Dorsolateral prefrontal cortex (tissue), 122 donors: ENCODE measurements at places on chromosomes 16 and 17.

DNA sequence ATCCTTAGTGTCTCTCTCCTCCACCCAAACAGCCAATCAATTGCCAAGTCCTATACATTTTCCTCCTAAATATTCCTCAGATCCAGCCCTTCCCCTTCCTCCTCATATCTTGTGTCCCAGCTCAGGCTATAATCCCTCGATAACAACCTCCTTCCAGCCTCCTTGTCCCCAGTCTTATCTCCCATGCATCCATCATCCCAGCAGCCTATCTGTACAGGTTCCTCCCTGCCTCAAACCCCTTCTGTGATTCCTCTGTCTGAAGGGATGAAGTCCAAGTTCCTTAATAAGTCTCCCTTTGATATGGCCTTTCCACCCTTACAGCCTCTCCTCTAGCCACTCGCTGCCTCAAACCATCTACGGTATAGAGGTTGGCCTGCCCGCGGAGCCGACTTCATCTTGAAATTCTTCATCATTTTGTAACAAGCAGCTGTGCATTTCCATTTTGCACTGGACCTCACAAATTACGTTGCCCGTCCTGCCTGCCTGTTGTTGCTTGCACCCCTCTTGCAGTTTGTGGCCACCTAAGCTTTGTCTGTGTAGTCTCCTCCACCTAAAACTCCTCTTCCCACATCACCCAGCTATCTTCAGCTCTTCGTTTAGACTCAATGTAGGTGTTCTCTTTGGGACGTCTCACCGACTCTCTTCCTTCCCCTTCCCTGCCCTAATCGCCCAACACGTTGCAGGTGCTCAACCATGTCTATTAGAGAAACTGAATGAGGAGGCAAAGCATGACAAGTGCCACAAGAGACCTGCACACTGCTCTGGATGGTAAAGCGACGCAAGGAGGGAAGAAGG, 786 bp upstream of the CDK5RAP3 start:
- no peak for DNase-seq

- DNase-seq: peak; percentile 53
Measured at GRCh38 chr17:45747911-45748310, 36.2 kb upstream of the CRHR1 start.

DNA sequence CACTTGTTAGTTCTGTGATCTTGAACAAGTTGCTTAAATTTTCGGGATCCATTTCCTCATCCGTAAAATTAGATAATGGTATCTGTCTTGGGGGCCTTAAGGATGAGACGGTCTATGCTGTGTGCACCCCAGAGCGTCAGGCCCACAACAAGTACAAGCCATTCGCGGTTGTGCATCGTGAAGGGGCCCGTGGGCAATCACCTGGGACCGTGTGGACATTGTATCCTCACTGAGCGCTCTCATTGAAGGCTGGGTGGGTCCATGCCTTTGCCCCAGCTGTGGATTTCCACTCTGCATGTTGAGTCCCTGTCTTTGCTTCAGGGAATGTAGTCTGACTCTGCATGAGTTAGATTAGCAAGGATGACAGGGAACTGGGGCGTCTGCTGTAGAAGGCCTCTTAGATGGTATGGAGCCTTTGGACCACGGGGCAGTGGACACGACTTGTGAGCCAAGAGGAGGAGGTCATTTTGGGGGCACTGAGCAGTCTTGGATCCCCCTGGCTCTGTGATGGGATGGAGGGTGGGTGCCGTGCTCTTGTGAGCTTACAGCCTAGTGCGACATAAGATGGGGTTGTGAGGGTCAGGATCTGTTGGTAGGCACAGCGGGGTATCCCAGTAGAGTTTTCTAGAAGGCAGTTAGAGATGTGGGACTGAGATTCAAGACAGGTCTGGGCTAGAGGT, 89.5 kb downstream of the SNX29 start:
- no peak for DNase-seq

GRCh38 chr17:4986403-4986802, 1.1 kb downstream of the CAMTA2 start:
- DNase-seq: no peak

GRCh38 chr16:32116080-32116479, 137.0 kb upstream of the TP53TG3D start:
- no peak for DNase-seq

- DNase-seq: no peak
Measured at GRCh38 chr16:73872856-73873255, 423.8 kb upstream of the PSMD7 start.

DNA sequence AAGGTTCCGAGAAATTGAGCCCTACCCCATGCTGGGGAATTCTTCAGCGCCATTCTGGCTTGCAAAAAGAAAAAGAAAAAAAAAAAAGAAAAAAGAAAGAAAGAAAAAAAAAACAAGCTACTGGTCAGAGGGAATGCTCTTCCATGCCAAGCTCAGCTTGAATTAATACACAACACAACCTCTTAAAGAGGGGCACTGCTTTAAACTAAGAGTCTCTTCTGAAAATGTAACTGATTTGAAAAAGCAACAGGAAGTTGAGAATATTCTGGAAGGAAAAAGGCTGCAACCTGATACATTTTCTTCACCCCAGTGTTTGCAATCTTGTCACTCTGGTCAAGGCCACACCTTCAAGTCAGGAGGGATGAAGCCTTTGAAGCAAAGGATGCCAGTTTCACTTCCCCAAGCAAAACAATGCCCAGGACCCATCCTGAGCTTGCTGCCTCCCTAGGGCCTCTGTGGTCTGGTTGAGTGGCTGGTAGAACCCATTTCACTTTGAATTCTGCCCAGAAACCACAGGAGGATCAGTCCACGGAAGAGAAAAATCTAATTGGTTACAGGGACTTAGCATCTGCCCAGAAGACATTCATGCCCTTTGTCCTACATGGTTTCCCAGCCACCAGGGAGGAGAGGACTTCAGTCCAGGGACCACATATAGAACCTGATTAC, 389.7 kb downstream of the SOX9 start:
- DNase-seq: no peak

DNA sequence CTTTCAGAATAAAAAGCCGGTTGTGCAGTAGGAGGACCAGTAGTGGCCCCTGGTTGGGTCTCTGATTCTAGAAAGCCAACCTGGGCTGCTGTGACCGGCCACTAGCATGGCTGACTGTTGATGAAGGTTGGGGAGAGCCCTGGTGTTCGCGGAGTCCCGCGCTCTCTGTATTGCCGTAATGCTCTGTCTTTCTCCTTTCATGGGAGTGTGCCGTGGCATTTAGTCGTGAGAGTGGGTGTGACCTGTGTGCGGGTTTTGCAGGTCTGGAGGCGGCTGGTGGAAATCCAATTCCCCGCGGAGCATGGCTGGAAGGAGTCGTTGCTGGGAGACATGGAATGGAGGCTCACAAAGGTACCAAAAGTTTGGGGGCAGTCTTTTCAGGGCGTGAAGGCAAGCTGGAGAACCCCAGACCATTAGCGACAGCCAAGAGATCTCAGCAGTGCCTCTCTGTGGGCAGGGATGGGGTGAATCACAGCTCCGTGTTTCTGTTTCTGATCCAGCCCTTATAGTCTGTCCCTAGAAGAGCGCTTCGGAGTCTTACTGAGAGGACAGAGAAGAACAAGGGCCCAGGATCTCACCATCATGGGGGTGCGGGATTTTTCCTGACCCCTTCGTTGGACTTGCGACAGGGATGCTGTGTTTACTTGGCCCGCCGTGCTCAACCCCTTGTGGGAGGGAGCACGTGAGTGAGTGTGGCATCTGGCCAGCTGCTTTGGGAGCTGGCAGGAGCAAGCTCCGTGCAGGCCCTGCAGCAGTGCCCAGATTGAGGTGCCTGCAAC, 56.5 kb downstream of the RNF213 start:
- DNase-seq: peak; percentile 26

GRCh38 chr17:11144358-11145233, 96.4 kb upstream of the SHISA6 start:
- DNase-seq: peak; percentile 48

GRCh38 chr17:4142107-4142900, 526 bp downstream of the ZZEF1 start:
- no peak for DNase-seq

DNA sequence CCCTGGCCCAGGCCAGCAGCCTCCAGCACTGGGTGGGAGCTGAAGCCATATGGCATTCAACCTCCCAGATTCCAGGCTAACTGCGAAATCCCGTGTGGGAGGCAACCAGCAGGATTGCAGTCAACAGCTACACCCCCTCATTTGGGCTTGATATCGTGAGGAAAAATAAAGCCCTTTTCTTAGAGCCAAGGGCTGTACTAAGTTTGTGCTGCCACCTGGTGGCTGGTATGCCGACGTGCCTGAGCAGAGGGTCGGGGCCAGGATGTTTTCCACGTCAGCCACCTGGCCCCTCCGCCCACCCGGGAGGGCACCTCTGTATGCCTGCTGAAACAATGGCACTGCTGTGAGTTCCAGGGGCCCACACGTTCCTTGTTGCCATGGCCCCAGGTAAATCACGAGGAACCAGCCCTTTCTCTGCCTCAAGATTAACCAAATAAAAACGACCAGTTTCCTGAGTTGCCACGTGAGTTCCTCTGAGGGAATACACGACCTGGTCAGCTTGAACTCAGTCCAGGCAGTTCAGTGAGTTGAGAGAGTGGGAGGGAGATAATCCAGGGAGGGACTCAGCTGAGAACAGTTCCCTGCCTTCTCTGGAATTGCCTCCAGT, 9.0 kb downstream of the TMEM98 start:
- DNase-seq: peak; percentile 55

DNA sequence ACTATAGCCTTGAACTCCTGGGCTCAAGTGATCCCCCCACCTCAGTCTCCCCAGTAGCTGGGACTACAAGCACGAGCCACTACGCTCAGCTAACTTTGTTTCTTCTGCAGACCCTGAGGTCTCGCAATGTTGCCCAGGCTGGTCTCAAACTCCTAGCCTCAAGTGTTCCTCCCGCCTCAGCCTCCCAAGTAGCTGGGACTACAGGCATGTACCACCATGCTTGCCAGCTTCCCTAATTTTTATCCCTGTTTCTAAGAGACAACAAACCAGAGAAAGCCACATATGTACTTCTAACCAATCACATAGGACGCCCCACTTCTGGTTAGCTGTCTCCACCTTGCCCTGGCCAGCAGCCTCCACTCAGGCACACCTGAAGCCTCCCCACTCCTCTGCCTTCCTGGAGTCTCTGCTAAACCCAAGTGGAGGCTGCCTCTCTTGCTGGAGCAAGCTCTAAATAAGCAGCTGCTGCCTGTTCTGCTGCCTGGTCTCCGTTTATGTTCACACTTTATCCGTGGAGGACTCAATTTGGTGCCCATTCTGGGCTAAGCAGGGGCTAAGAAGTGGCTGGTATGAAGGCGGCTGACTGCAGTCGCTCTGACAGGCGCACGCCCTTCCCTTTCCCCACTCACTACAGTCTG, 24.7 kb downstream of the NSMCE1 start:
- no peak for DNase-seq

DNA sequence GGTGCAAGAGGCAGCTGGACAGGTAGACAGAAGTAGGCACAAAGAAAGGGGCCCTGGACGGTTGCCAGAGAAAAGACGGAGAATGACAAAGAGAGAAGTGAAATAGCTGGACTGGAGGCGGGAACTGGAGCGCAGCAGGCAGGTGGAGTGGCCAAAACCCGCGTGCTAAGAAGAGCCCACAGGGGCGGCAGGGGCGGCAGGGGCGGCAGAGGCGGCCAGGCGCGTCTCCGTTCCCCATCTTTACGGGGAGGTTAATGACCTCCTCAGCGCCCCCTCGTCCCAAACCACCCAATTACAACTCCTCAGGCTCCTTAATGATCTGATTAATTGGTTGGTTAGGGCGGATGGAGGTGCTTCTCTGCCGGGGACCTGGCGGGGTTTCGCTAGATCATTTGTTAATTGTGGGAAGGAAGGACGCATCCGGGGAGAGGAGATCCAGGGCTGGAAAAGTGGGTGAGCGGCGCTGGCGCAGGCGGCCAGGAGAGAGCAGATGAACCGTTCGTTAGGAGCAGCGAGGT, 15.4 kb upstream of the HOXB9 start:
- no peak for DNase-seq

GRCh38 chr17:56898874-56899273, 15.0 kb downstream of the TRIM25 start:
- no peak for DNase-seq

DNA sequence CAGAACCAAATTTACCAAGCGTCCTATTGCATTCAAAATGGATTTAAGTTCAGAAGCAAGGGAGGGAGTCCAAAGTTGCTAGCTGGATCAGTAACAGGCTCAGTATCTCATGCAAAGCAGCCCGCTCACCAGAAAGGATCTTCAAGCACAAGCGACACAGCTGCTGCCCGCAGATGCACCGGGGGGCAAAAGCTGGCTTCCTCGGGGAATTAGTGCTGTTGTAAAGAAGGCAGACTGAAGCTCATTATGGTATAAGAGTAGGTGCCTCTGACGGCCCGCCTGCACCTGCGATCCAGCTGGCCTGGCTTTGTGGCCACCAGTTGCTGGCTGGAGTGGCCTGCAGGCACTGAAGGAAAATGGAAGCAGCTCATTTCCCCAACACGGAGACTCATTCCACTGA, 128.4 kb upstream of the RCVRN start:
- no peak for DNase-seq

DNA sequence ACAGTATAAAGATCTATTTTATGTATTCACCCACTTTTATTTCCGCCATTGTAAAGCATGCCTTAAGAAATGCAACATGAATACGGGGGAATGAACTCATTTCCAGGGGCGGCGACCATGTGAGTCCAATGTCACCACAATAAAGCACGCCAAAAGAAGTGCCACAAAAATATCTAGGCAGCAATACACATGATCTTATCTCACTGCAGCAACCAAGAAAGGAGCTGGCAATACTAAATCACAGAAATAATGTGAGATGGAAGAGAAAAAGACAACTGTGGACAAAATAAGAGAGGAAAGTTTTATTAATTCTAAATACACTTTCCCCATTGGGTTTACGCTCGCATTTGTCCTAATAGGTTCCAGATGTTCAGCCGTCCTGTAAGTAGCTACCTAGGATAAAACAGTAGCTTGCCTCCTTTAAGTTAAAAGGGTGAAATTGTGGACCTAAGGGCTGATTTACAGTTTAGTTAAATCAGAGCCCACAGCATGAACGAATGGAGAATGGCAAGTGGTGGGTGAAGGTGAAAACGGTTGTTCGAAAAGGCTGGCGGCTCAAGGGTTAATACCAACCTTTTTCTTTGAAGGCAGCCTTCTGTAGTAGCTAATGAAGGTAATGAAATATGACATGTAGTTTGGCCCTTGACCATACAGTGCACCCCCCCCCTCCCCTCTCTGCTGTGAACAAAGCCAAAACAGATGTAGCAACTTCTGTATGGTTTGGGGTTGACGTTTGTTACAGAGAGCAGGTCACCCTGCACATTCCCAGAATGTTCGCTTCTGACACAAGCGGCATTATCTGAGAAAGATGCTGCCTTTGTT, 504.2 kb upstream of the PSMD7 start:
- DNase-seq: no peak

DNA sequence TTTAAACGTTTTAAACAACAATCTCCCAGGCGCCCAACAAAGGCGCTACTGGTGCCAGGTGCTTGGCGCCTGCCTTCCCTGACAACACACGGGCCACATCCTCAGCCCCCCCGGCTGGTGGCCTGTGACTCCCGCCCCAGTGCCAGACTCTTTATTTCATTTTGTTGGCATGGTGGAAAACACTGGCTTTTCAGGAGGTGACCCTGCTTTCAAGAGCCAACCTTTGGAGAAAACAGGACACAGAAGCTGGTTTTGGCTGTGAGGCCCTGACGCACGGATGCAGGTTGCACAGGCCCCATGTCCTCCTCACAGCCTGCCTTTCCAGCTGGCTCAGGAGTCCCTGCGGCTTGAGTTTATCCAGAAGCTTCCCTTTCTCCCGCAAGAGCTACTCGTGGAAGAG, 100.0 kb downstream of the METRNL start:
- no peak for DNase-seq

- no peak for DNase-seq
Measured at GRCh38 chr16:54926166-54926838, 4.4 kb upstream of the IRX5 start.
